ENCODE measurements at places on chromosomes 6 and 20.

GRCh38 chr6:2718334-2719092 is 32.2 kb downstream of the MYLK4 start:
- DNase-seq, result no peak

DNA sequence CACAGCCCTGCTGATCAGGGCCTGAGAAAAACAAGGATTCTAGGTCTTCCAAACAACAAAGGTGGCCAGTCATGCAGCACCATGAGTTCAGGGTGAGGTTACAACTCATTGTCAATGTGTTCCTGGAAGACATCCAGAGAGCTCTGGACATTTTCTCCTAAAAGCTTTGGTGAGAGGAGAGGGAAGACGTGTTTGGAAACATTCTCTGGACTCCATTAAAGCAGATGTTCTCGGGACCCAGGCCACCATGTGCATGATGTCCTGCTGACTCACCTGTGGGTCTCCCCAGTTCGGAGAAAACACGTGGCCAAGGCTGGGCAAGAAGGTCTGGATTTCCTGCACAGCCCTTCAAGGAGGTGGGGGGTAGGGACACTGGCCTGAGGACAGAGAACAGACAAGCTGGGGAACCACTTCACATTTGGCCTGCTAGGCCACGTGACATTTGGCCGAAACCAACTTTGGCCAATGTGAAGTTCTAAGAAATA is 61.6 kb downstream of the KCNB1 start:
- no peak for DNase-seq

DNA sequence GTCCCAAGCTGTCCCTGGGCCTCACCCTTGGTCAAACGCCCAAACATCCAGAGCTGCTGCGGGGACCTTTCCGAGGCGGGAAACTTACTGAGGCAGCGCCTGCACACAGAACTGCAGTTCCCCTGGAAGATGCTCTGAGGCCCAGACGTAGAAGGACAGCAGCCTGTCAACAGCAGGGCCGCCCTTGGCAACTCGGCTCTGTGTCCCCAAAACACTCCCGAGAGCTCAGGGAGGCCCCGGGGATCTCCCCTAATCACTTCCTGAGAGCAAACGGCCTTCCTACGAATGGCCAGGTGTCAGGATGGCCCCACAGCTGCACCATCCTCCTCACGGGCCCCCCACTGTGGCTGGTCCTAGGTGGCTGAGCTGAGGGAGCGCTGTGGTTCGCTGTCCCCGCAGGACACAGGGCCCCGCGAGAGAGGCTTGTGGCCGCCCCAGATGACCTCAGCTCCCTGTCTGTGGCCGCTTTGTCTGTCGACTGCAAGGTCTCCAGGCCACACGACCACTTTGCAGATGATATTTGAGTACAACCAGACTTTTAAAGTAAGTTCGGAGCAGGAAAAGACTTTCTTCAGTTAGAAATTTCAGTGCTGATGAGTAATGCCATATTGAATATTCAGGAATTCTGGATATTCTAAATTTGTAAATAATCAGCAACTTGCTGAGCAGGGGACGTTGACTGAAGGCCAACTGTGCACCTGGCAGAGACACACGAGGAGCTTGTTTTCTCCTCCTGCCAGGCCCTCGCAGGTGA is 46.0 kb downstream of the DLL1 start:
- no peak for DNase-seq

DNA sequence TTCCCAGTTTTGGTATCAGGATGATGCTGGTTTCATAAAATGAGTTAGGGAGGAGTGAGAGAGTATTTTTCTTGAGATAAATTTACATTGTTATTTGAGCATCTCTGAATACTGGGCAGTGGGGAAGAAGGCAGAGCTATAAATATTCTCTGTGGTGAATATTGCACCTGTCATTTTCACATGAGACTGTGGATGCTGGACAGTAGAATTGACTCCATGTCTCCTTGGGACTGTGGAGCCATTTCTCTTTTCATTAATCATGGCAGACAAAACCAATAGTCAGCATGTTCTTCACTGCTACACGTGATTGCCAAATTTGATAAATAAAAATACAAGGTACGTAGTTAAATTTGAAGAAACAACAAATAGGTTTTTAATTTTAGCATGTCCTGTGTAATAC is 81.2 kb upstream of the PHACTR1 start:
- DNase-seq, result no peak

GRCh38 chr6:36805096-36805797 is 34.0 kb downstream of the CPNE5 start:
- no peak for DNase-seq

DNA sequence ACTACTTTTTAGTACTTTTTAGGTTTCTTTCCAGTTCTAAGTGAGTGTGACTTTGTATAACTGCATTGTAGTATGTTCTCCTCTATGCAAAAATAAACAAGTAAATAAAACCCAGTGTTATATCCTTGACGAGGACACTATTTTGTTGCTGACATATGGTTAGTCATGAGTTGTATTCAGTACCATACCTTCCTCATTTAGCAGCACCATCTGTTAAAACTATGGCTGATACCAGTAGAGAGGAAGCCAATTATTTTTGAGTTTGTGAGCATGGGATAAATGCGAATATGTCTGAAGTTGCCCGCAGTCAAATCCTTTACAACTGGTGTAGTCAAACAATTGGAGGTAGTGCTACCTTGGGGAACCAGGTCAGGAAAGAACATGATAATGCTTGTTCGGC is 74.1 kb downstream of the CDKAL1 start:
- no peak for DNase-seq

GRCh38 chr6:163099621-163100171 is 314.8 kb upstream of the QKI start:
- DNase-seq, result no peak

GRCh38 chr20:62535964-62536363 is 60.2 kb upstream of the GATA5 start:
- no peak for DNase-seq

- DNase-seq, result no peak
Measured at GRCh38 chr6:159117563-159117962, 51.6 kb upstream of the FNDC1 start.

DNA sequence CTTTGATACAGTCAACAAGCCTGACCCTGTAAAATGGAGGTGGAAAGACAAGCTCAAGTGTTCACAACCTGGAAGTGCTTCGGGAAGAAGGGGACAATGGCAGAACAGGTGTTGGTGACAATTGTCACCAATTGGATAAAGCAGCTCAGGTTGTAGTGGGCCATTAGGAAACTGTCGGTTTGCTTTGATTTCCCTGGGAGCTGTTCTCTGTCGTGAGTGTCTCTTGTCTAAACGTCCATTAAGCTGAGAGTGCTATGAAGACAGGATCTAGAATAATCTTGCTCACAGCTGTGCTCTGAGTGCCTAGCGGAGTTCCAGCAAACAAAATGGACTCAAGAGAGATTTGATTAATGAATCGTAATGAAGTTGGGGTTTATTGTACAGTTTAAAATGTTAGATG is 15.0 kb downstream of the CCR6 start:
- no peak for DNase-seq

- no peak for DNase-seq
Measured at GRCh38 chr20:31760519-31761240, 21.6 kb downstream of the TPX2 start.

DNA sequence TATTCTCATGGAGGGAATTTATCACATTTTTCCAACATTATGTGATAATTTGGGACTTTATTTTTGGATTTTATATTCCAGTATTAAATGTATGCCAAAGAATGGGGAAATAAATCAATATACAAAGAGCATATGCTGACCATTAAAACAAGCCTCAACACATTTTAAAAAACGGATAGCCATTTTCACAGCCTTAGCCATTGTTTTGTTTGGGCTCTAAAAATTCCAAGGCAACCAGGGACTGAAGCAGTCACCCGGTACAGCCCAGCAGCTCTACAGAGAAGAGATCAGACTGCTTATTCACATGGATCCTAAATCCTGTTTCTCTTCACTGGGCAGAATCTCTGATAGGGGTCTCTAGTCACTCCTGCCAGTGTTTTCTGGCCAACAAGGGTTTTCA is 150.2 kb upstream of the OGFRL1 start:
- DNase-seq, result no peak

GRCh38 chr6:127117979-127118297 is 533 bp upstream of the RSPO3 start:
- DNase-seq, result no peak

GRCh38 chr20:19916531-19917485 is 100.4 kb upstream of the NAA20 start:
- DNase-seq, result no peak

DNA sequence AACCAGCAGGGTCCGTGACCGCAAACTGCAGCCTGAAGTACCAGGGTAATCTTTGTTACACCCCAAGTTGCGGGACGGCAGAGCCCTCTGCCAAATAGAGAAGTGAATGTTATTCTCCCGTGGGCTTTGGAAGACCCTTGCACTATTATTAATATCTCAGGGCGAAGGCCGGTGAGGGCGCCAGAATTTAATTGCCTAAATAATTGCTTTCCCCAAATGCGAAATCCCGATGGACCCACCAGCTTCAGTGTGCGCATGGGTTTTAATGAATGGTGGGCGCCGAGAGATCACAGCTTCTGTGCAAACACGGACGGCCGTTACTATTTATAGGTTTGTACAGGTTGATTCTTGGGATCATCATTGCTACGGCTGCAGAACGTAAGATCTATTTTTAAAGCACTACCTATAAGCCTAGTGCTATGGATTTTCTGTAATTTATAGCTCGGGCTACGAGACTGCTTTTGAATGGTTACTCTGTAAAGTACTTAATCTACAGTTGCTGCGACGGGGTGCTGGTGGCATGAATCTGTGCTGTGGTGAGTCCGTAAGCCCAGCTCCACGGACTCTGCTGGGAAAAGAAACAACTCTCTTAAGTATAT is 15.2 kb upstream of the PHACTR3 start:
- no peak for DNase-seq

DNA sequence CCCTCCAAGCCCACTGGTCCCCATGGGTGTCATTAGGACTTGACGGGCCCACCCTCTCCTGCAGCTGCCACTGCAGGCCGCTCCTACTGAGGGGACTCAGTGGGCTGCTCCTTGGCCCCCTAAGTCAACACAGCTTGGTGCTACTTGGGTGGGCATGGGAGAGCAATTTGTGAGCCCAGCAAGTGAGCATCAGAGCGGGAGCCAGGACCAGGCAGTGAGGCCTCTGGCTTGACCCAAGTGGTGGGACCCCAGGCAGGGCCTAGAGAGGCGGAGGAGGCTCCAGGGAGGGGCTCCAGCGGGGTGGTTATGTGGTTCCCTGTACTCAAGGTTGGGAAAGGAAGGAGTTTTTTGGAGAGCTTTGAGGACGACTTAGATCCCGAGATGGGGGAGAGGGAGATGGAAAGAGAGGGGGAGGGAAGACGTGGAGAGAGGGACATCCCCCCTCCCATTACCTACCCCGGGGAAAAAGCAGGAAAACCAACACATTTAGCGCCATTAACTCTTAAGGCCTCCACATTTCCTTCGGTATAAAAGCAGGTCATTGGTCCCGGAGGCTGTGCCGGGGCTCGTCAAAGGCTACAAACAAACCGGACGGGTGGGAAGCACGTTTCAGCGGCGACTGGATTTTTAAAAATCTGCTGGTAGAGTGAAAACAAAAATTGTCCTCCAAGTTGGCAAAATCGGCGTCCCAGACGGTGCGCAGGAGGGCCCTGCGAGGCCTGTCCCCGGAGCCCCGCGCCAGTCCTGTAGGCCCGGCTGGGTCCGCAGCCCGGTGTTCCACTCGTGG is 8.8 kb downstream of the FOXC1 start:
- DNase-seq, result no peak

- no peak for DNase-seq
Measured at GRCh38 chr20:21820688-21821087, 115.2 kb downstream of the PAX1 start.

DNA sequence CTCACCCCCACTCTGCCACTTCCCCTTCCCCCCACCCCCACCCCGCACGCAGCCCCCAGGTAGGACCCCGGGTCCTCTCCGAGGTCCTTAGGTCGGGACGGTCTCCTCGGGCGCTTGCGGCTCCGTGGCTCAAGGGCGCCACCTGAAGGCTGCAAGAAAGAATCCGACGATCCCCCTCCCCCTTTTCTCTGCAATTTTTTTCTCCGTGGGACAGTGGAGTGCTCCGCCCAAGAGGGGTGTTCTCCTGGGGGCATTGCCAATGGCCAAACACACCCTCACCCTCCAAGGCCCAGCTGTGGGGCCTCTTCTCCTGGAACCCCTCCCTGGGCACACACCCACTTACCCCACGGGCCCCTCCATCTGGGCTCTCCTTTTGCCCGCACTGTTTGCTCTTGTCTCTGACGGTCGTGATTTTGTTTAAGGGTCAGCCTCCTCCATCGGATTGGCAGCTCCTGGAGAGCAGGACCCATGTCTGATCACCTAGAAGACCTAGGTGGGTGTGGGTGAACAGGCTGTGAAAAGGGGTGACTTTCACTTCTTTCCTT is 1.1 kb upstream of the TMEM74B start:
- no peak for DNase-seq

GRCh38 chr6:33001685-33002084 is 7.7 kb downstream of the HLA-DOA start:
- DNase-seq, result no peak

GRCh38 chr20:37570419-37570818 is 42.7 kb upstream of the BLCAP start:
- no peak for DNase-seq

- no peak for DNase-seq
Measured at GRCh38 chr6:138953451-138953850, 34.6 kb downstream of the REPS1 start.

- no peak for DNase-seq
Measured at GRCh38 chr20:22525821-22526220, 58.6 kb downstream of the FOXA2 start.

- DNase-seq, result no peak
Measured at GRCh38 chr6:157505912-157506491, 125.0 kb downstream of the ZDHHC14 start.

- DNase-seq, result no peak
Measured at GRCh38 chr20:64058536-64058935, 4.5 kb upstream of the TCEA2 start.

DNA sequence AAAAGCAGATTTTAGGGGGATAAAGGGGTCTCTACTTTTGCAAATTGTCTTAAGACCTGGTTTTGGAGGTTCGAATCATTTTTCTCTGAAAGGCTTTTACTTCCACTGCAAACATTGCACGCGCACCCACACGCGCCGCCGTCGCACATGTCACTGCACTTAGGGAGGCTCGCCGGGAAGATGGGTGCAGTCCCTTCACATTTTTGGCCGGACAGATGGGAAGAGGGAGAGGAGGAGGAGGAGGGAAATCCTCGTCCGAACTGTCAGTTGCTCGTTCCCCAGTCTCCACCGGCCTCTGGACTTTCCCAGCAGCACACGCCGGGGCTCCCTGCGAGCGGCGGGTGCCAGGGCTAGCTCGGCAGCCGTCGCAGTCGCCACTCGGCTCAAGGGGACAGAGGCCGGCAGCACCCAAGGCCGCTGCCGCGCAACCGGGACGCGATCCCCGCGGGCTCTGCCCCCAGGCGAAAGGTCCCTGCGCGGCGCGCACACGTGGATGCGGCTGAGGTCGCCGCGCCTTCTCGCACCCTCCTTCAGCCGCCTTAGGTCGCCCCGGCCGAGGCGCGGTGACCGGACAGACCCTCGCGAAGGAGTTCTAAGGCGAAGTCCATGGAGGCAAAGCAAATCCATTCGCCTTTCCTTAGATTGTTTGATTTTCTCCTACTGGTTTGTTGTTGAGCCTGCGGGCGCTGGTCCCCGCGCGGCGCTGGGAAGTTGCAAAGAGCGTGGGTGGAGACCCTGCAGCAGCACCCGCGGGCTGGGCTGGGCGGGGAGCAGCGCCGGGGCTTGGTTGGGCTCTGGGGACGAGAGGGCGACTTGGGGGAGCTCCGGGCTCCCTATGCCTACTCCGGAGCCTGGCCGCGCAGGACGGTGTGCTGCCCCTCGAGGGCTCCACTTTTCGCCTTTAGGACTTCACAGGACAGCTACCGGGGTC is 1.2 kb downstream of the MYB start:
- DNase-seq, result no peak
